Stimulated activated CD4-positive, alpha-beta T cell treated with anti-CD3 and anti-CD28 coated beads, Interleukin-12 subunit alpha, Interleukin-12 subunit beta, amount 100 ng/mL, for 48 hours (primary cell): ENCODE measurements at places on chromosomes 5 and 9.

DNA sequence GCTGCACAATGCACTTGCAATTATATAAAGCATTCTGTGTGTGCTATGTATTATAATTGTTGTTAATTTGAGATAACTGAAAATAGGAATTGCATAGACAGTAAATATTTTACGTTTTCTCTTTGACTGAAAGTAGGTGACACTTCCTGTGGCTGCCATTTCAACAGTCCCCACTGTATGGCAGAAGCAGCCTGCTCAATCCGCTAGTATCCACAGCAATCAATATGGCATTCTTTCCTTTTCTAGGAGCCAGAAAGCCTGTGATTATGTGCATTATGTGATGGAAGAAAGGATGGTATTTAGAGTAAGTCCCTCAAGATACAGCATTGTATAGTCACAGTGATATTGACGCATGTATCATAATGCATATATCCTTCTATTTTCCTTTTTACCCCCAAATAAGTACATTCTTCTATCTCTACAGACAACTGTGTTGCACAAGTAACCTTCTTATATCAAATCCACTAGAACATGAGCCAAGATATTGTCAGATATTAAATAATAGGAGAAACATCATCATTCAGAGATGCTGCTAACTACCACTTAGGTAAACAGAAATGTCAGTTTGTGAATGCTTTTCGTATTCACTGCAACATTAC, 59.7 kb downstream of the CARTPT start:
- DNase-seq, result no peak

- no peak for DNase-seq
Observed at GRCh38 chr5:112142769-112143270, 276.3 kb downstream of the EPB41L4A start.

DNA sequence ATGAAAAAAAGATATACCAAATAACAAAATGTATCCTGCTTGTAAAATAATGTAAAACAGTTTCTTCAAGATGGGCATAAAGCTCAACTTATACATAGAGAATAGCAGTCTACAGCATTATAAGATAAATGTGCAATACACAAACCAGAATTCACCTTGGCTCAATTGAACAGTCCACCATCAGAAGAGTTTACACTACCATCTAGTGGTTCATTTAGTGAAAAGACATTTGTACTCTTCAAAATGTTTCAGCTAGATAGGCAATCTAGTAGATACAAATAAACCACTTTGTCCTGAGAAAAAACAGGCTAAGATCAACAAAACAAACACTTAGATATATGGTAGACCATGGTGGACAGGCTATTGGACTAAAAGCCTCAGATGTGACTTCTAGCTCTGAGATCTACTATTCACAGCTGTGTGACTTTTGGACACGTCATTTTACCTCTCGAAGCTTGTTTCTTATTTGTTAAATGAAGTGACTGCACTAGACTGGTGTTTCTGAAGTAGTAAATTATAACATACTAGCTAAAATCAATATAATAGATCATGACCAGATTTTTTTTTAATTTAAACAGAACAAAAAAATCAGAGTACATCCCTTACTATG, 22.1 kb upstream of the TPD52L3 start:
- DNase-seq, result no peak

- DNase-seq, result no peak
Observed at GRCh38 chr5:87410931-87411330, 1.8 kb downstream of the CCNH start.

GRCh38 chr9:92973700-92974099, 26.4 kb downstream of the FGD3 start:
- no peak for DNase-seq

DNA sequence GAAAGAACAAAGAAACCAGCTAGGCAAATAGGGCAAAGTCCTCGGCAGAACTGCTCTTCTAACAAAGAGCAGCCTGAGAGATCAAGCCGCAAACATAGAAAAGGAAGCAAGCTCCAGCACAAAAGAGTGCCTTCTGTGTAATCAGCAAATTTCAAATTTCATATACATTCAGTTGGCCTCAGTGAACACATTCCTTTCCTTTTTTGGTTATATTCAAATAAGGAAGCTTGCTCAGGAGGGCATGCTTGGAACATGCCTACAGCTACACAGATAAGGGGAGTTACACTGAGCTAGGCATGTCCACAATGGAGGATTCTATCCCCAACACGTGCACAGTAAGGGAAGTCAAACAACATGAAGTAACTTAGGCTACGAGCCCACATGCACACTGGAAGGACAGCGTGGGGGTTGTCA, 23.4 kb downstream of the IL33 start:
- no peak for DNase-seq

GRCh38 chr9:7320139-7320538, 479.4 kb downstream of the DMAC1 start:
- no peak for DNase-seq

- DNase-seq, result no peak
Observed at GRCh38 chr9:115978091-115978490, 175.5 kb upstream of the PAPPA start.

GRCh38 chr9:135305546-135306180, 173.9 kb upstream of the PPP1R26 start:
- DNase-seq, result no peak
